Cardiac fibroblast (primary cell): ENCODE measurements at places on chromosomes 11 and 22.
A peak's percentile ranks its signal among the peaks of the same experiment; 100 is the strongest.

- DNase-seq = no peak
These were observed 47.3 kb downstream of the GRAMD1B start for GRCh38 chr11:123477205-123477907.

DNA sequence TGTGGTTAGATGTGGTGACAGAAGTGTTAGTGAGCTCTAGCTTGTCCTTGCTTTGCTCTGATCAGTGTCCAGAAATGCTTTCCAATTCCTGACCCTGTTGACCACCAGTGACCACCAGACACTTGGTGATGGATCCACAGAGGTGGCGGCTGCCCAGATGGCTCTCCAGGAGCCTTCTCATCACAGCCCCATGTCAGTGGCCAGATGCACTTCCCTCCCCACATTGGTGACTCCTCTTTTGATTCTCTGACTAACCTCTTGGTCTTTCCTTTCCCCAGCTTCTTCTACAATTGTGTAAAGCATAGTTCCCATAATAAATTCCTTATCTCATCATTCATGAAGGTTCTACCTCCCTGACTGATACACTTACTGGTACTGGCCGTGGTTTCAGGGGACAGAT lies 40.1 kb upstream of the CXCR5 start:
- DNase-seq = no peak

- no peak for DNase-seq
These were observed 3.0 kb downstream of the C11orf58 start for GRCh38 chr11:16741473-16741872.

DNA sequence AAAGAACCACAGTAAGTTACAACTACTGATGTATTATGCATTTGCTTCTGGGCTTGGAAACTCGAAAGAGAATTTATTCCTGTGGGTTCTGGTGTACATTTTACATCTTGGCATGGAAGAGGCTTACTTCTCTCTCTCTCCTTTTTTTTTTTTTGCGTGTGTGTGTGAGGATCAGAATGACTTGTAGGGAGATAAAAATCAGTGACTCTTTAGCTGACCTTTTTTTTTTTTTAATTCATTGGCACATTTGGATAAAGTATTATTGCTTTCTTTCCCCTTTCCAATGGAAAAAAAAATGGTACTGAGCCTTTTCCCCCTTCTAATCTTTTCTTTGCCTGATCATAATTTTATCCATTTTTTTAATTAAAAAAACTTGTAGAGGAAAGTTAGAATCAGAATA lies 43.5 kb downstream of the EXT2 start:
- no peak for DNase-seq

DNA sequence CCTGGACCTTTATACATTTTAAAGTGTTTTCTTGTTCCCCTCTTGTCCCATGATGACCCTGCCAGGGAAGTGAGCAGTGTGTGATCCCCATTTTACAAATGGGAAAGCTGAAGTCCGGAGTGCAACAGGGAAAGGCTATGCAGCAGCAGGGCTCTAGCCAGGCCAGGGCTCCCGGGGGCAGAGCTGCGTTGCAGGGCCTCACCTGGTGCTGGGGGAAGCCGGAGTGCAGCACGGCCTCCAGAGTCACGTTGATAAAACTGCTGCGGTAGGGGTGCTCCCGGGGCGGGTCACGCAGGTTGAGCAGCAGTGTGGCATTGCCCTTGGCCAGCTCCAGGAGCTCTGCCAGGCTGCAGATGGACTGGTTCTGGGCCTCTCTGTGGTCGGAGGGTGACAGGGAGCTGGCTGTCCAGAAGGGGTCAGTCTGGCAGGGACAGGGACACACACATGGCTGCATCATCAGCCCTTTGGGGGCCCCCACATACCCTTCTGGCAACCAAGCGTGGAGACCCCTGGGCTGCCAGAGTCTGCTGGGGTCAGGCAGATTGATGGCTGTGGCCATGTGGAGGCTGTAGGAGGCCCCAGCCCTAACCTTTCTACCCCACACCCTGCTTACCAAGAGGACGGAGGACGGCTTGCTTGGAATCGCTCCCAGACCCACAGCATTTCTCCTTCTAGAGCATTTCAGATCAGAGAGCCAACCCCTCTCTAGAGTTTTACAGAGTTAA lies 9.3 kb upstream of the KLHL35 start:
- no peak for DNase-seq

DNA sequence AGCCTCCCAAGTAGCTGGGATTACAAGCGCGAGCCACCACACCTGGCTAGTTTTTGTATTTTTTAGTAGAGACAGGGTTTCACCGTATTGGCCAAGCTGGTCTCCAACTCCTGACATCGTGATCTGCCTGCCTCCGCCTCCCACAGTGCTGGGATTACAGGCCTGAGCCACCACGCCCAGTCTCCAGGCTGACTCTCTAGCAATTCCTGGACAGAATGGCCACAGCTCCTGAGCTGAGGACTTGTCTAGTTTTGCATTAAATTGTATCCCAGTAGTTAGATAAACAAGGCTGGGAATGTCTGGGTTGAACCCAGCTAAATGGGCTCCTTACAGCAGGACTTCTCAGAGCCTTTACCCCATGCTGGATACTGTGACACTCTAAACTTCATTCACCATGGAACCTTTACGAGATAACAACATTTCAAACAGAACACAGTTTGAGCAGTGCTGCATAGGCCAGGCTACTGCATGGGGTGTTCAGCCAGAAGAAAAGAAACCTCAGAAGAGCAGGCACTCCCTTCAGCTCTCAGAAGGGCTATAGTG lies 13.9 kb upstream of the MOGAT2 start:
- no peak for DNase-seq

DNA sequence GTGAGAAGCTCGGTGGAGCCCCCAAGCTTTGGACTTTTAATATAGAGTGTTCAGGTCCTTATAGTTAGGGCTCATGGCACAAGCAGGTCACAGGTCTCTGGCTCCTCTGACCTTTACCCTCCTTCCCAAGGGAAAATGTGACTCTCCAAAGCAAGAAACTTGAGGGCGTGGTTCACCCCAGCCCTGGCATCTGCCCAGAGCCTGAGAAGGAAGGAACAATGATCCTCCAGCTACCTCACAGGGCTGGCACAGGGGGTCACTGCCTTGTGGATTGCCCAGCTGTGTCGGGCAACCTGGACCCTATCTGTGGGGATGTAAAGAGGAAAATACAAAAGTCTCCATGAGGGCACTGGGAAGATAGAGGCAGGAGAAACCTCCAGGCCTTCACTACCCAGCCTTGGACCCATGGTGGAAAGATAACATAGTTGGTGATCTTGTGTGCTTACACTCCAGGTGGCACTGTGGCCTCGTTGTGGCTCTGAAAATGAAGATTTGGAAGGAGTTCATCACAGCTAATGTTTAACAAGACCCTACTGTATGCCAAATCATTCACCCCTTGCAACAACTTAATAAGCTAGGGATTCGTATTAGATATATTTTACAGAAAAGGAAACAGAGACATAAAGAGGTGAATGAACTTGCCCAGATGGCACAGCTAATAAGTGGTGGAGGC lies 3.8 kb upstream of the ZNF195 start:
- DNase-seq = no peak

GRCh38 chr22:30863081-30863833 lies 105.3 kb downstream of the MORC2 start:
- peak; percentile 8 for DNase-seq

GRCh38 chr11:17699147-17700114 lies 19.9 kb upstream of the MYOD1 start:
- DNase-seq = peak; percentile 24

DNA sequence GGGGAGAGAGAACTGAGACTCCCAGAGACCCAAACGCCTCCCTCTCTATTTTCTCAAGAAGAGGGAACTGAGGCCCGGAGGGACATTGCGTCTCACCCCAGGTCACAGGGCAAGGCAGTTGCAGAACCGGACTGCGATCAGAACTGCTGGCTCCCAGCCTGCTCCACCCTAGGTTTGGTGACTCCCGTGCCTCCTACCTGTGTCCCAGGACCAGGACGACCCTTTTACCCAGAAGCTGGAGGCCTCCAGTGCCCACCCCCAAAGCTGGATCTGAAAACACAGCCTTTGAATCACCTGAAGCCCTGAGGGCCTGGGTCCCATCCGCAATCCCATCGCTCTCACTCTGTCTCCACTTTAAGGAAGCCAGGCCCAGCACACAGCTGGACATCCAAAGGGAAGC lies 1.4 kb downstream of the GSTT4 start:
- no peak for DNase-seq

DNA sequence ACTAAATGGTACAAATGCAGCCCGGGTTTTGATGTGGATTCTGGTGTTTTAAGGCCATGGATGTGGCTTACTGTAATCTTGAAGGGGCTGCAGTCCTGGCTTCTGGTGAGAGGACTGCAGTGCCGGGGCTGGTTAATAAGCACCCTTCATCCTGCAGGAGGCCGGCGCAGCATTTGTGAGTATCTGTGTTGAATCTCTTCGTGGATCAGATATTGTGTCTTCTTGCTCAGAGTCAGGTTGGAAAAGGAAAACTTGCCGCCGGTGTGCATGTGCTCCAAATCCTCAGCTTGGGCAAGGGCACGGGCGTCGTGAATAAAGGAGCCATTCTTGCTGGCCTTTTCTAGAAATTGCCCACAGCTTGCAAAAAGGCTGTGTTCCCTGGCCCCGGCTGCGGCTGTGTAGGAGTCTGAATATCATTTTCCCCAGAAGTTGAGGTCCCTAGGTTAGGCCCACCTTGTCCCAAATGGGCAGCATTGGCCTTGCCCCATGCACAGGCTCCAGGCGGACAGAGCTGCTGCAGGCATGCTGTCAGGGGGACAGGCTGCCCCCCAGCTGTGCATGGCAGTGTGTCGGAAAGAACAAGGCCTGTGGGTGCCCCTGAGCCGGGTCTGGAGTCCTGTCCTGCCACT lies 28.9 kb upstream of the PARVB start:
- DNase-seq = no peak

DNA sequence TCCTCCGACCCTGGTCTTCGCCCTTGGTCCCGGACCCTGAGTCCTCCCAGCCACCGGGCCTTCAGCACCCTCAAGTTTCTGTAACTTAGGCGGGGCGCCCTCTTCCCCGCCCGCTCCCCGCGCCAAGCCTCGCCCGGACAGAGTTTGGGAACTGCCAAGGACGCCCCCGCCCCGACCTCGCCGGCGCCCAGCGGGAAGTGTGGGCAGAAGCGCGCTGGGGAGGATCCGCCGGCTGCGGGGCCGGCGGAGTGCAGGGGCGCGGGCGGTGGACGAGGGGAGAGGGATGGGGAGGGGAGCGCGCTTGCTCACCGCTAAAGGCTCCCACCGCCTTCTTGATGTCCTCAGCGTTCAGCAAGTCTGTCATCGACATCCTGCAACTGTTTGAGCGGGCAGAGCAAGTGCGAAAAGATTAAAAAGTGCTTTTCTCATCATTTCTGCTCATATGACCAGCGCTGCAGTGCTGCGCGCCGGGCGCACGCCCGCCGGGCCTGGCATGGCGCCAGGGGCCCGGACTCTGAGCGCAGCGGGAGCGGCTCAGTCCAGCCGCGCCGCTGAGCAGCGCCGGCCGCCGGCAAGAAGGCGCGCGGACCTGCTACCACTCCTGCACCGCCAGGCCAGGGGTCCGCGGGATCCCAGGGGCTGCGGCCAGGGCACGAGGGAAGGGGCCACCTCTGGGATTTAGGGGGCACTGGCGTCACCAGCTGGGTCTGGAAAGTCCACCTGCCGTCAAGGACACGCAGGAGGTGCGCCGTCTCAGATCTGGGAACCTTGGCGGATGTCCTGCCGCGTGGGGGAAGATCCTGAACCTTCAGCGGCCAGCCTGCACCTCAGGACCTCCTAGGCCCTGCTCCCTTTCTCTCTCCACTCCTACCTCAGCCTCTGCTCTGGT lies at the start of gene PVALB:
TSS of gene PVALB (minus strand) at position 400 of the 889 bp plus-strand sequence. CDS start at position 370, 30 bp downstream.
- DNase-seq = peak; percentile 46

- DNase-seq = no peak
These were observed 358.4 kb downstream of the OPCML start for GRCh38 chr11:133173810-133174412.

DNA sequence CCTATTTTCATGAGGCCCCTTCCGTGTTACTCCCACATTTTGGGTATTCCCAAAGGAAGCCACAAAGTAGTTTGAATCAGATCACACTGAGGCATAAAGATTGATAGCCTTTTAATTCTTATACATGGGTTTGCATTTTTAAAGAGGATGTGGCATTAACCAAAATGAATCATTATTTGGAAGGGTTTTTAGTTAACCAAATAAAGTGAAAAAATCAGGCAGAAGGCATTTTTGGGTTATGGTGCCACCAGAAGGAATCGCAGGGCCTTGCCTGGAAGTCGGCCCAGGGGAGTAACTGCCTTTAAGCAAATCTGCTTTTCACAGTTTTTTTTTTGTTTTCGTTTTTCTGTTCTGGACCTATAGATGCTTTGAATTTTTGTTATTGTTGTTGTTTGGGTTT lies 55.4 kb downstream of the HSD17B12 start:
- DNase-seq = peak; percentile 36

- DNase-seq = no peak
These were observed 42.7 kb downstream of the SLC1A2 start for GRCh38 chr11:35376613-35377012.

DNA sequence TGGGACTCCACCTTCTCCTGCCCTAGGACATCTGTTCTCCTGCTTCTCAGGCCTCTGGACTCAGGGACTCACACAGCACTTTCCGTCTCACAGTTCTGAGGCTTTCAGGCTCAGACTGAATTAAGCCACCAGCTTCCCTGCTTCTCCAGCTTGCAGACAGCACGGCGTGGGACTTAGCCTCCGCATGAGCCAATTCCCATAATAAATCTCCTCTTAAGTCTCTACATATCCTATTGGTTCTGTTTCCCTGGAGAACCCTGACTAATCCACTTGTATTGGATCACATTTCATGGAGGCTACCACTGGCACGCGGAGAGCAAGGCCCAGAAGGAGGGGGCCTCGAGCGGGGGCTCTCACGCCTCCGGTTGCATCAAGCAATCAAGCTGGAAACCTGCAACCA lies 1313.6 kb downstream of the TBC1D22A start:
- no peak for DNase-seq

GRCh38 chr11:111698852-111699559 lies 67.2 kb downstream of the PPP2R1B start:
- DNase-seq = peak; percentile 81

- no peak for DNase-seq
These were observed 6.4 kb upstream of the TENM4 start for GRCh38 chr11:79447038-79447786.

GRCh38 chr11:66857234-66857926 lies 516 bp downstream of the LRFN4 start:
- no peak for DNase-seq

GRCh38 chr11:68673991-68674390 lies 10.4 kb upstream of the GAL start:
- no peak for DNase-seq

- peak; percentile 45 for DNase-seq
These were observed 23.5 kb downstream of the LARGE1 start for GRCh38 chr22:33896575-33897447.

- no peak for DNase-seq
These were observed 198.8 kb upstream of the KIRREL3 start for GRCh38 chr11:127199306-127199801.
